Activated T-cell treated with anti-CD3 and anti-CD28 coated beads for 4 hours (primary cell): ENCODE measurements at places on chromosomes 7 and 10.

DNA sequence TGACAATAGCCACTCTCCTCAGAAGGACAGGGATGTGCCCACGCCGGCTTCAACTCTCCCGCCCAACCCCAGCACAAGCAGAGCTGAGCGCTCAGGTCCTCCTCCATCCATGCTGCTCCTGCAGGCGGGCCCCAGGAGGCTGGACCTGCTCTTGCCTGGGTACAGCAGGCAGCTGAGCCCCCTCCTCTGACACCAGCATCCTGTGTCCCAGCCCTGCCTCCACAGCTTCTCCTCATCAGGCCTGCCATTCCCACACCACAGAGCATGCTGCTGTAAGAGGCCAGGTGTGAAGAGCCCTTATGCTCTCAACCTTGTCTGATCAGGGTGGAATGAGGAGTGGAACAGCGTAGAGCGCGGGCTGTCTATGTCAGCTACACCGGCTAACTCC, 302.2 kb downstream of the PTPRN2 start:
- DNase-seq, result no peak

- no peak for DNase-seq
Observed at GRCh38 chr7:79709574-79710409, 256.3 kb upstream of the MAGI2 start.

DNA sequence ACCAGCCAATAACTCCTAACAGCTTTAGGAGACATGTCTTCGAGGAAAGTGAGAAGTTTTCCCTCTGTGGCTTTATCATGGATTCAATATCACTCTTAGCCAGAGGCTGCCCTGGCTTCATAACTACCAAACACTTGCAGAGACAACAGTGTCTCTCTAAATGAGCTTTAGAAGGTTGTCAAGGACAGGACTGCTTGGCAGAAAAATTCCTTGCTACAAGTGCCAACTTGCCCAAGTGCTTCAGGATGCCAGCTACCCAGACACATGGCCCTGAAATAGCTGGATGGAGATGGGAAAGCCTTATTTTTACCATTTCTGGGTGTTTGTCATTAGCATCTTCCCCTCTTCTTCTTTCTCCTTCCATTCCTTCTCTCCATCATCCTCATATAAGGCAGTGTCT, 137.1 kb upstream of the MDFIC start:
- DNase-seq, result no peak

- DNase-seq, result no peak
Observed at GRCh38 chr10:70742537-70743429, 42.4 kb downstream of the TBATA start.

- DNase-seq, result no peak
Observed at GRCh38 chr10:131848296-131848695, 52.5 kb upstream of the PPP2R2D start.

DNA sequence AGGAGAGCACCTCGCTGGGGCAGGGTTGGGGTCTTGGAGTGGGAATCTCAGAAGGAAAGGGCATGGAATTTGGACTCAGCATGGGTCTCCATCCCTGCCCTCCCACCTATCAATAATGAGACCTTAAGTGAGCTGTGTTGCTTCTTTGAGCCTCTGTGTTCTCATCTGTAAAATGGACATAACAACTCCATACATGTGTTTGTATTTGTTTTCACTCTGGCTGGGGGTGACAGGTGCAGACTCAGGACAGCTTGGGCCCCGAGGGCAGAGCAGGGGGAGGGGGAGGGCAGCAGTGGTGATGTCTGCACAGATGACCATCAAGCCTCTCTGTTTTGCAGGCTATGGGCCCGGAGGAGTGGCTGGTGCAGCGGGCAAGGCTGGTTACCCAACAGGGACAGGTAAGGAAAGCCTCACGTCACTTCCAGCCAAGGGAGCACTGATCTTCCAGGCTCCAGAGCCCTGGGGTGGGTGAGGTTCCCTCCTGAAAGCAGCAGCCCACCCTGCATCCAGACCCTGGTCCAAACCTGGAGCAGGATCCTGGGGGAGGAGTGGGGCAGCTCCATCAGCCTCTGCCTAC, 19.9 kb downstream of the ELN start:
- no peak for DNase-seq
